ENCODE measurements at places on chromosomes 6 and 20.

DNA sequence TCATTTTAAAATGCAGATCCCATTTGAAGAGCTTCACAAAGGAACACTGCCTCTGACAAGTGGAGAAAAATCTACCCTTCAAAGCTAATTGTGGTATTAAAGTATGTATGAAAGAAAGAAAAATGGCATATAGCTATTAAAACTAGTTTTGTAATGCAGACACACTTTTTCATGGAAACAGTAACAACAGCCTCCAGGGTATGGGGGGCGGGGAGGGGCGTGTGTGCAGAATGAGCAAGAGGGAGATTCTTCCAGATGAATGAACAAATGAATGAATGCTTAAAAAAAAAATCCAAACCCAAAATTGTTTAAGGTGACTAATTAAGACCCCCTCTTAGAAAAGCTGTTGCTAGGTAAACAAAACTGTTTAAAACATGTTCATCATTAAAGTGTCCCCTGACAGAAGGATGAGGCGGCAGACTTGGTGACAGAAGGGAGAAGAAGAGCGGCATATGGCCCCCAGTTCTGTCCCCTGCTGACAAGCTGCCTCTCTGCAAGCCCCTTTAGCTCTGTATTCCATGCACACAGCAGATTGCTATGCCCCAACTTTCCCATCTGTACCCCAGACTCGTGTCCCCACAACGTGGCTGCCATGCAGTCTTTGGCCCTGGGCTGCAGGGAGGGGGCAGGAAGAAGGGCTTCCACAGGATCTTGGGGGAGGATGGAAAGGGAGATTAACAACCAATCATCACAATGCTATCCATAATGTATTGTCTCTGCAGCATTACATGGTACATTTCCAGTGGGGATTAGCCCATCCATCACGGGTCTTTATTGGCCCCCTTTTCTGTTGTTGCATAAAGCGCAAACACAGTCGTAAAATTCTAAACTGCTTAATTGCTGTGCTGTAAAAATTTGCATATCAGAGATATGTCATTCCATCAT lies 108.4 kb upstream of the OLIG3 start:
- H3K27me3 ChIP-seq, result peaks cover 14% of the 10 kb centered on the region
- H3K4me3 ChIP-seq, result no peak overlapping the region
- no peak overlapping the region for H3K27ac ChIP-seq
- no peak for DNase-seq

GRCh38 chr6:105757512-105758200 lies 328.5 kb upstream of the PRDM1 start:
- H3K4me3 ChIP-seq, result no peak overlapping the region
- H3K36me3 ChIP-seq, result no peaks in the 10 kb centered on the region
- peaks cover 21% of the 10 kb centered on the region for H3K27me3 ChIP-seq
- no peak overlapping the region for H3K27ac ChIP-seq
- peaks cover 2% of the 10 kb centered on the region for H3K4me1 ChIP-seq

DNA sequence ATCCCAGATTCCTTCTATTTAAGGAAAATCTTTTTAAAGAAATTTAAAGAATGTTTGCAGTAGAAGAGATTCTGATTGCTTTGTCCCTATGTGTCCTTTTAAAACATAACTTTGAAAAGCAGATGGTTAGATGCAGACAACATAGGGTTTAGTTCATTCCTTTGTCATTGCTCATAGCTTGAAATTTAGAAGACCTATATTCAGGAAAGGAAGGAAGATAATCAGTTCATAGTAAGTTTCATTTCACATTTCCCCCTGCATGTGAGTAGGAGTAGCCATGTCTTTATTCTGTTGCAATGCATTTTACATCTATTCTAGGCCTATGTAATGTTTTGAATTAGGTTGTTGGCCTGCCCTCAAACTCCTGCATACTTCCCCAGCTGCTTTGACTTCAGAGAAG lies 197.9 kb upstream of the GRIK2 start:
- no peak overlapping the region for H3K27ac ChIP-seq
- H3K36me3 ChIP-seq, result no peaks in the 10 kb centered on the region
- no peaks in the 10 kb centered on the region for H3K27me3 ChIP-seq
- no peak for DNase-seq

DNA sequence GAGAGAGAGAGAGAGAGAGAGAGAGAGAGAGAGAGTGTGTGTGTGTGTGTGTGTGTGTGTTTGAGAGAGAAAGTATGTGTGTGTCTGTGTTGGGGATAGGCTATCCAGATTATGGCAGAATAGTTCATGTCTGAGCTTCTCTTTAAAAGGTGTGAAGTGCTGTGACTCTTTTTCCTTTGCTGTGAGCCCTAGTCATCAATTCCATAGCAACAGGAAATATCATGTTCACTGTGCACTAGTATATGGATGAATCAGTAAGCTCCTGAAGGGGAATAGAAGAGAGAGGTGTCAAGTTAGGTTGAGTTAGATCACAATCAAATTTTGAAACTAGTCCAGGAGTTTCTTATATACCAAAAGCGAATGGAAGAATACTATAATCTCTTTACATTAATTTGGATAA lies 318.7 kb downstream of the RFPL4B start:
- H3K27ac ChIP-seq, result no peak overlapping the region
- no peak for DNase-seq
- no peaks in the 10 kb centered on the region for H3K4me1 ChIP-seq
- no peaks in the 10 kb centered on the region for H3K27me3 ChIP-seq
- no peak overlapping the region for H3K4me3 ChIP-seq
- H3K36me3 ChIP-seq, result no peaks in the 10 kb centered on the region

DNA sequence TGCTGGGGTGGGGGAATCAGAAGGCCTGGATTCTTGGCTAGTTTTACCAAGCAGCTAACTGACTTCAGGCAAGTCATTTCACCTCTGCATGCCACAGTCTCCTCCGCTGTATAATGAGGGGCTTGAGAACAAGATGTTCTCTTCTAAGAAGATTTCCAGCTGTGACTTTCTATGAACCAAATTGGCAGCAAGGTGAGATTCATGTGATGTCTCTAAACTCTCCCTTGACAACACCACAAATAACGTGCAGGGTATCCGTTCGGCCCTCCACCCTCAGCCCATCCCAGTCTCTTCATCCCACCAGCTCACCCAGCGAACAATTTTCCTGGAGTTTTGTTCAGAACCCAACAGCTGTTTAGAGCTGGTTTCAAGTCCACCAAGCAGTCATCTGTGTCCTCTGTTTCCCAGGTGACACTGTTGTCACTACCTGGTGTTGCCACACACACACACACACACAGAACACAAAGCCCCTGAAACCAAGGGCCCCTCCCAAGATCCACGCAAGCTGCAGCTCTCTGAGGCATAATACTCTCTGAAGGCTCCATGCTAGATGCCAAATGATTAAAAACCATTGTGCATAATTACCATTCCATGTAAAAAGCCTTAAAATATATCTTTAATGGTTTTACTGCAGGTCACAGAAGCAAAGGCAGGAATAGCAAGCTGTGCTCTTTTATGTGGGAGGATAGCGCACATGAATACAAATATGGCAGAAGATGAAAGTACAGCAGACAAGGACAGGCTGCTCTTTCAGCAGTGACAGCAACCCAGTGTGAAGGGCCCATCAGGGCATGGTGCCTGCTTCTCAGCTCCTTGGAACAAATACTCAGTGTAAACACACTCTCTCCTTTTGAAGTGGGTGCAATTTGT lies 48.2 kb downstream of the ARHGAP18 start:
- peaks cover 6% of the 10 kb centered on the region for H3K4me1 ChIP-seq
- H3K36me3 ChIP-seq, result no peaks in the 10 kb centered on the region
- DNase-seq, result peak; percentile 10
- no peak overlapping the region for H3K4me3 ChIP-seq

DNA sequence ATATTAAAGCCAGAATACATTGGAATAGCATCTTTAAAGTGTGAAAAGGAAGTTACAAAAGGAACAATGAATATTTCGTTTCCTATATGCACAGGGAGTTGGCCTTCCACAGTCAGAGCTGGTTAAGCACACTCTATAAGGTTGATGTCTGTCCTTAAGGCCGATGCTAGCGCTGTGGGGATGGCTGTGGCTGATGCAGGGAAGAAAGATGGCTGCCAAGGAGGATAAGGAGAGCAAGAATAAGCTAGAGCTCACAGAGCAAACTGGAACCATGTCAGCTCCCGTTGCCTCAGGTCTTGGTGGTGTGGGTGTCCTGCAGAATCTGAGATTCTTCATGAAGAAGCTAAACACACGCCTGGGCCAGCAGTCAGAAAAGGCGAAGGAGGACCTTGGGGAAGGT lies 20.8 kb upstream of the STX11 start:
- H3K27ac ChIP-seq, result no peak overlapping the region
- no peak overlapping the region for H3K4me3 ChIP-seq
- H3K36me3 ChIP-seq, result no peaks in the 10 kb centered on the region

DNA sequence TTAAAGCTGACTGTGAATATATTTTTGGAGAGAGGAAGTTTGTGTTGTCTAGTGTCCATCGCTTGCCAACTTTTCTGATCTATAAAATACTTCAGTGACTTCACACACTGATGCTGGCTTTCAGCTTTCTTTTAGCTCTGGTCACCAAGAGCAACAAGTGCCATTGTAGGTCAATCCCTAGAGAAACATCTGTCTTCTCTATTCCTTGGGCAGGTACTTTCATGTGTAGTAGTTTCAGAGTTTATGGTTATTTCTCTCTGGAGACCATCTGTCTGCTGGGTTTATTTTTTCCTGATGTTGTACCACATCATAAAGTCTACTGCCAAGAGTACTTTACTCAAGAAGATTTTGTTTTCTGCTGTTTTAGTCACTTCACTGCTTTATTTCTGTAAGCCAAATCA lies 249.9 kb downstream of the KHDC1L start:
- H3K4me3 ChIP-seq, result no peak overlapping the region
- DNase-seq, result no peak
- H3K27me3 ChIP-seq, result no peaks in the 10 kb centered on the region
- H3K27ac ChIP-seq, result no peak overlapping the region
- peaks cover 43% of the 10 kb centered on the region for H3K36me3 ChIP-seq

DNA sequence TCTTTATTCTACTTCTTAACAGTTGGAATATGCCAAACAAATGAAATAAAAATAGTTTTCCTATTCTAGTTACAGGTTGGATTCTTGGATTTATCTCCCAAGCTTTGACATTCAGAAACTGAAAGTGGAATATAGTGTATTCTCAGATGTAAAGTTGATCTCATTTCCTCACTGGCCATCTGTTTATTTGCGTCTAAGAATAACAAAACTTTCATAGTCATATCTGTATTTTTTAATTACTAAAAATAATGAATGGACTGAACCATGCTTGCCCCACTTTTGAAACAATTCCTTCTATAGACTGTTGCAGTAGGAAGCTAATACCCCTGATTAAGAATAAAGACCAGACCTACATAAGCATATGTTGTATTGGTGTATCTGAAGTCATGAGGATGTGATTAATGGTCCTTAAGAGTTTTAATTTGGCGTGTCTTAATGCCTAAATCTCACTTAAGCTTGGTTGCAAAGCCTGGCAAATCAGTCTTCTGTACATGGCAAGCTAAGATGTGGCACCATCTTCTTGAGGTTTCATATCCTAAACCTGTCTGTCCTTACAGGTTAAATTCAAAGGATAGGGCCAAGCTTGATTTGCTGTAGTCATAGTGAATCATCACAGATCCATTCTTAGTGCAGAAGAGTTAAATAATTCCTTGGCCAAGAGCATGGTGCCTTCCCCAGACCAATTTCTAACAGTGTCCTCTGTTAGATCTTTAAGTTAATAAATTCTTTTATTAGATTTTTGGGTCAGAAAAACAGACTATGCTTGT lies 58.9 kb downstream of the FOXO3 start:
- H3K36me3 ChIP-seq, result no peaks in the 10 kb centered on the region
- DNase-seq, result no peak
- no peak overlapping the region for H3K27ac ChIP-seq
- H3K4me1 ChIP-seq, result peaks cover 57% of the 10 kb centered on the region

DNA sequence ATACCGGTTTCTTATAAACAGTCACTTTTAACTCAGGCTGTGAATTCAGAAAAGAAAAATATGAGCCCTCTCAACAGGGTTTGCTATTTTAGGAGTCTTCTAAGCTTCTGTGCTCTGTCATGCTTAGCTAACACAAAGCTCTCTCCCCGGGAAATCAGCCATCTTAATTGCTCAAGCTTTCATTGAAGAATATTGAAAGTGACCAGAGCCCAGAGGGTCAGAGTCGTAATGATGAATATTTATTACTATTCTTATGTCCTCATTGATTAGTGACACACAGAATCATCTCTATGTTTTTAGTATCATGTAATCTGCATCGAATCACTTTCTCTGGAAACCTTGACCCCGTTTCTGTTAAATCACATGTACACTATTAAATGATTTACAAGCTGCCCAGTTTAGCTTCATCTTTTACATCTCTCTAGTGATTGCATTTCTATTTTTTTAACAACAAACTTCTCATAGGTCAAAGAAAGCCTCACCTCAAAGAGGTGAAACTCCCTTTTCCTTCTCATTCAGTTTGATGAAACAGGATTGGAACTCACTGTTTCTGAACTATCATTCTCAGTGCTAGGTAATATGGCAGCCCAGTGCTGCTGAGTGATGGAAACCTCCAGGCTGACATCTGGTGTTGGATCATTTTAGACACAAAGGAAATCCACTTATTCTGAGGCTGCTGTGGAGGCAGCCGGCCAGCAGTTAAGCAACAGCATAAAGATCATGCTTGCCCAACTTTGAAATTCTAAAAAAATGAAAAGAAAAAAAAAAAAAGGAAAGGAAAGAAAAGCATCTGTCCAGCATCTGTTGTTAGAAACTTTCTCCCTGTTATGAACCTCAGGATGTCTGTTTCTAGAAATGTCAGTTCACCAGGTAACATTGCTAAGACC lies 96.3 kb downstream of the RFPL4B start:
- no peaks in the 10 kb centered on the region for H3K4me1 ChIP-seq
- no peak overlapping the region for H3K4me3 ChIP-seq
- H3K27me3 ChIP-seq, result no peaks in the 10 kb centered on the region
- DNase-seq, result no peak

GRCh38 chr20:47730744-47731143 lies 54.5 kb downstream of the SULF2 start:
- H3K36me3 ChIP-seq, result no peaks in the 10 kb centered on the region
- no peaks in the 10 kb centered on the region for H3K27me3 ChIP-seq
- DNase-seq, result no peak
